ENCODE measurements at places on chromosomes 7 and 10.

GRCh38 chr10:17418249-17418648 is 36.1 kb downstream of the ST8SIA6 start:
- no peak for DNase-seq

- no peak for DNase-seq
Measured at GRCh38 chr7:144854839-144855424, 19.1 kb upstream of the TPK1 start.

DNA sequence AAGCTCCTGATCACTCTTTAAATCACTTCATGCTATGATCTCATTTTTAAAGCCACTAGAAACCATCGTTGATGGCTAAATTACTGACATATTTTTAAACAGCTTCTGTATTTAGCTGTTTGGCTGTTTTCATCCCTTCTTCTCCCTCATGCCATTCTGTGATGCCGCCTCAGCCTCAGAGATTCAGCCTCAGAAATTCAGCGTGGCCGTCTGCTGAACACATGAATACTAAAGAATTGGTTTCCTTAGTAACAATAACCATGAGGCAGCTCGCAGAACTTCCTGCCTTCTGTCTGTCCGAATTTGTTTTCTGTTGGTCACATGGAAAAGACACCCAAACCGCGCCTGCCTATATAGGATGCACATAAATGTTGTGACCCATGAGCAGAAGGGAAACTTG is 31.0 kb upstream of the FZD1 start:
- no peak for DNase-seq

GRCh38 chr7:140348161-140348849 is 50.0 kb downstream of the SLC37A3 start:
- no peak for DNase-seq

DNA sequence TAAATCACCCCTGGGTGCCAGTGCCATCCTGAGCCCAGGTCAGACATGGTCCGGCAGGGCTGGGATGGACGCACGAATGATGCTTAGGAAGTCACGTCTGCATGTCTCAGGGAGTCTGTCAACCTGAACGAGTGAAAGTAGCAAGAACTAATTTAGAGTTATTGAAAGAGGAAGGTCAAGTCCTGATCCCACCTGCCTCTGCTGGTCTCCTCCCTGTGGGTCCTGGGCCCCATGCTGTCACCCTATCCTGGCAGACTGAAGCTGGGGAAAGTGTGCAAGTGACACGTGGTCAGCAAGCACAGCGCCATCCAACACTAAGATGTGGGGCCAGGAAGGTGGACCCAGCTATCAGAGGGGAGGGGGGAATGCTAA is 26.1 kb upstream of the GRID1 start:
- DNase-seq, result no peak

DNA sequence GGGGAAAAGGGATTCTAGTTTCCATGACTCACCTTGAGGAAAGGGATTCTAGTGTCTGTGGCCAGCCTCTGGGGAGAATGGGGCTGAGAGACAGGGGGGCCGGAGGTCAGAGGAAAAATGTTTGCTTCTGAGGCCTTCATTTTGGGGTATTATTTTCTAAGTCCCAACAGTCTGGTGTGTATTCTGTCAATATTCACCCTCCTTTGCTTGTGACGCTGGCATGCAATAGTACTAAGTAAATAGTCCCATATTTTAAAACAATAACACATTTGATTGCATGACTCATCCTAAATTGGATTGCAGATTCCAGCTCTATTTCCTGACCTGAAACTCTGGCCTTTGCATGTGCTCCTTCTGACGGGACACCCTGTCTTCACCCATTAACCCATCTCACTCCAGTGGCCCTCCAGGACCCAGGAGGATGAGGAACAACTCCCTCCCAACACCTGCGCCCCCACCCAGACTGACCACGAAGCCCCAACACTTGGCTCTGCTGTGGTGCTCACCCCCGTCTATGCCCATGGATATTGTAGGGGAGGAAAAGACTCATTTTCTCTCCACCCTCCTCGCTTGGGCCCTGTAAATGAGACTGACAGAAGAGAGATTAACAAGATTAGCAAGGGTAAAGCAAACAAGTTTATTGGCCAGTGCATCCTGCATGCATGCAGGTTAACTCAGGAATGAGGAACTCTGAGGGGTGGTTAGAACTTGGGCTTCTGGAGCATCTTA is 495.6 kb upstream of the KLF6 start:
- no peak for DNase-seq

GRCh38 chr7:124843336-124843735 is 77.7 kb upstream of the GPR37 start:
- no peak for DNase-seq

DNA sequence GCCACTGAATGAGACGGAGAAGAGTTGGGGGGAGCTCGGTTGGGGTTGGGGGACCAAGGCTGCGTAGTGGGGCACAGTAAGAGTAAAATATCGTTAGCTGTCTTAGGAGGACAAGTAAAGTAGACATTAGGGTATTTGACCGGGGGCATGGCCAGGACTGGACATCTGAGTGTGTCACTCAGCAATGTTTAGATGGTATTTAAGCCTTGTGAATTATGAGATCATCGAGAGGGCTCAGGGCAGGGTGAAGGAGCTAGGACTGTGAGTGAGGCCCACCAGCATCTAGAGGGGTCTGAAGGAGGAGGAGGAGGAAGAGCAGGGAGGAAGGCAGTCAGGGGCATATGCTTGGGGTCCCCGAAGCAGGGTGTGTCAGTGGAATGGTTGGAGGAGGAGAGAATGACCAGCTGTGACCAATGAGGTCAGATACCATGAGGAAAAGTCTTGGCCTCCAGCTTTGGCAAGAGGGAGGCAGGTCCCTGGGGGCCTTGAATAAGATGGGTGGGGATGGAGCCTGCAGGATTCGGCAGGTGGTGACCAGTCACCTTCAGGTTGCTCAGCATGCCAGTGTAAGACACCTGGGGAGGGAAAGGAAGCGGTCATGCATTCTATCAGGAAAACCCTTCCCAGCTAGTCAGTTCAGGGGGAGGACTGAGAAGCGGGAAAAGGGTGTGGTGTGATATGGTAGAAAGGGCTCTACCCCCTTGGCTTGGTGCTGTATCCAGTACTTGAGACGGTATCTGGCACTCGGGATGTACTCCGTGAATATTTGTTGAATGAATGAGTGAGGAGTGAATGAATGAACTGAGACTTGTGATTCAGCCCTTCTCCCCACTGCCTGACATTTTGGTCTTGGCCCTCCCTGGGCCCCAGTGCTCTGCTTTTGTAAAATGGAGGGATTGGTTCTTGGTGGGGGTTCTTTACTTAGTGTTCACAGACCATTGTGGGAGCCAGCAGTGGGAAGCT is 34.8 kb upstream of the SH2D4B start:
- no peak for DNase-seq

DNA sequence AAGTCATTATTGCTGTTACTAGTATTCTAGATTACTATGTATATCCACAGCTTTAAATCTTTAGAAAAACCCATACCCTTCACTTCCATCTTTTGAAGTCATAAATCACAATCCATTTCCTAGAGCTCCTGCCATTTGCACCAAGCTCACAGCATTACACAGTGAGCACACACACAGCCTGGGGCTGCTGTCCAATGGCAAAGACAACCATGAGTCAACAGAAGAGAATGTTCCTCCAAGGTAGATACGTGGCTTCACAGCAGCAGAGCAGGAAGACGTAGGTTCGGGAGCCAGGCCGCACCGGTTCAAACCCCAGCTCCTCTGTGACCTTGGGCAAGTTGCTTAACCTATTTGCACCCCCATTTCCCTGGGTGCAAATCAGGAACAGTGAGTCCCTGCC is 234.6 kb downstream of the DIP2C start:
- peak; percentile 46 for DNase-seq

DNA sequence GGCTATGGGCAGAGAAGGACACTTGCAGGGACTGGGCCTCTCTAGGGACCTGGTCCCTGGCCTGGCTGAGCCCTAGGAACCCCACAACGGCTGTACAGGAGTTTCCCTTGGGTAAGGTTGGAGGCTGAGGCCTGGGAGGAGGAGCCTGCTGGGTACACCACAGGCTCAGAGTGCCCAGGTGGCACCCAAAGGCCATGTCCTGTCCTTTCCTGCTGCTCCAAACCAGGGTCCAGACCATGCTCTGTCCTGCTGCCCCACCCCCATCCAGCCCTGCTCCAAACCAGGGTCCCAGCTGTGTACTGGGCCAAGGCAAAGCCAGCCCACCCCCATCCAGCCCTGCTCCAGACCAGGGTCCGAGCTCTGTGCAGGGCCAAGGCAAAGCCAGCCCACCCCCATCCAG is 35.3 kb upstream of the ZNF488 start:
- no peak for DNase-seq
